ENCODE measurements at places on chromosomes 7 and 10.

DNA sequence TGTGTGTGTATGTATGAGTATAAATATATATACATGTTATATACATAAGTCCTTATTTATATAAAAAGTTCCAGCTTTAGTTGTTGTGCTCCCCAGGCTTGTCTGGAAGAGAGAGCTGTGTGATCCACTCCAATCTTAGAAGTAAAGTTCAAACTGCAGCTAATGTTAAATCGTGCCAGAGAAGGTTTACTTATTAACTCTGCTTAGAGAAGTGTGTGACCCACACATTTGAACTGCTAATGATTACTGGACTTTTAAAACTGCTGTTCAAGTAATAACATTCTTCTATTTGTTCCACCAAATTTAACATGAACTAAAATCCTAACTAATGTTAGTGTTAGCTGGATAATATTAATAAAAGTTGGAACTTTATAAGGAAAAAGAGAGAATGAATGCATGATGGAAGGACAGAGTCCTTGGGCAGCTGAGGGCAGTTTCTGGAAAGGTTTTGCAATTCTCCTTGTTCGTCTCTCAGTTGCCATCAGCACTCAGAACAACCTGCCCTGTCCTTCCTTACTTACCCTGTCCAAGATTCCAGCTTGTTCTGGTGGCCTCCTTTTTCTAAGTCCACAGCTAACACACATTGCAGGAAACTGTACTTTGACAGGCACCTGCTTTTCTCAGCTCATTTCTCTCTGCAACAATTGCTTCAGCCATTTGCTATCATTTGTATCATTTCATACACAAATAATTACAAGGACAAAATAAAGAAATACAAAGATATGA is 162.6 kb downstream of the FAM107B start:
- DNase-seq = no peak

GRCh38 chr7:105060923-105061322 is 46.9 kb downstream of the KMT2E start:
- DNase-seq = peak; percentile 12

- peak; percentile 8 for DNase-seq
Observed at GRCh38 chr10:96319754-96320474, 15.7 kb downstream of the DNTT start.

GRCh38 chr7:105775580-105775979 is 100.8 kb downstream of the ATXN7L1 start:
- DNase-seq = peak; percentile 39

- no peak for DNase-seq
Observed at GRCh38 chr10:48768926-48769325, 84.3 kb downstream of the WDFY4 start.

GRCh38 chr7:21912931-21913780 is 32.5 kb downstream of the CDCA7L start:
- DNase-seq = no peak

DNA sequence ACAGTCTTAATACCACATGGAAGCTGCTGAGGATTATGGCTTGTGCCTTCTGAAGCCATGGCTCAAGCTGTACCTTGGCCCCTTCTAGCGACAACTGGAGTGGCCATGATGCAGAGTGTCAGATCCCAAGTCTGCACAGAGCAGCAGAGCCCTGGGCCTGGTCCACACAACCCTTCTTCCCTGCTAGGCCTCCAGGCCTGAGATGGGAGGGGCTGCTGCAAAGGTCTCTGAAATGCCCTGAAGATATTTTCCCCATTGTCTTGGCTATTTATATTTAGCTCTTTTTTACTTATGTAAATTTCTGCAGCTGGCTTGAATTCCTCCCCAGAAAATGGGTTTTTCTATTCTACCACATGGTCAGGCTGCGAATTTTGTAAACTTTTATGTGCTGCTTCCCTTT is 804.6 kb upstream of the ZWINT start:
- no peak for DNase-seq

- DNase-seq = no peak
Observed at GRCh38 chr7:101113836-101114235, 13.1 kb upstream of the SERPINE1 start.

GRCh38 chr7:125481323-125481722 is 551.7 kb upstream of the POT1 start:
- DNase-seq = no peak

- no peak for DNase-seq
Observed at GRCh38 chr10:3574451-3574850, 210.6 kb downstream of the KLF6 start.

DNA sequence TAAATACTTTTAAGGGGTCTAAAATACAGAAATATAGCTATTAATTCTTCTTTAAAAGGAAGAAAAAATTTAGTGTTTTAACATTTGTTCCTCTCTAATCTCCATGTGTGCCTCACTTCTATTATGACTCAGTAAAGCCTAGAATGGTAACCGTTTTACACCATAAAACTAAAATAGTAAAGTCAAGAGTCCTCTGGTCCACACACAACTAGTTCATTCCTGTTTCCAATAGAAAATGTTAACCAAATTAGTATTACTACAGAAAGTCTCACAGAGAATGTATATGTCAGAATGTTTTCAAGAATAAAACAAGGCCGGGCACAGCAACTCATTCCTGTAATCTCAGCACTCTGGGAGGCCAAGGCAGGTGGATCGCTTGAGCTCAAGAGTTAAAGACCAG is 55.8 kb downstream of the CNOT4 start:
- no peak for DNase-seq

GRCh38 chr10:80206277-80206655 is 929 bp upstream of the ANXA11 start:
- DNase-seq = no peak

- DNase-seq = peak; percentile 64
Observed at GRCh38 chr7:151705636-151706276, 171.2 kb downstream of the PRKAG2 start.

- DNase-seq = no peak
Observed at GRCh38 chr7:30694774-30695721, 12.8 kb upstream of the CRHR2 start.

DNA sequence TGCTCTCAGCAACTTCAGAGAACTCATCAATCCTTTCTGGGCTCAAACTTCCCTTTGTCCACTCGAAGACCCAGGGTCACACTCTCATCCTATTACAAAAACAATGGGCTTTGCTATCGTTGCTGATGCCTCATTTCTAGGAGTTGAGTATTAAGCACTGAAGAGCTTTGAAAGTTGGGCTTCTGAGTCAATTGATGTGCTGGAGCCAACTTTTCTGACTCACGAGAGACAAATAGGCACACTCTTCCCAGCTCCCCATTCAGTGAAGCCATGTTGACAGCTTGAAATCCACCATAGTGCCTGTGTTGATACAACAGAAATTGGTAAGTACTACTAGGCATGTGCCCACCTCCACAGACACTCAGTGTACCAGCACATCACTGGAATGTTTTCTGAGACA is 97.5 kb upstream of the PRSS58 start:
- DNase-seq = peak; percentile 86

- DNase-seq = peak; percentile 81
Observed at GRCh38 chr10:102461187-102462054, 10.1 kb upstream of the C10orf95 start.

DNA sequence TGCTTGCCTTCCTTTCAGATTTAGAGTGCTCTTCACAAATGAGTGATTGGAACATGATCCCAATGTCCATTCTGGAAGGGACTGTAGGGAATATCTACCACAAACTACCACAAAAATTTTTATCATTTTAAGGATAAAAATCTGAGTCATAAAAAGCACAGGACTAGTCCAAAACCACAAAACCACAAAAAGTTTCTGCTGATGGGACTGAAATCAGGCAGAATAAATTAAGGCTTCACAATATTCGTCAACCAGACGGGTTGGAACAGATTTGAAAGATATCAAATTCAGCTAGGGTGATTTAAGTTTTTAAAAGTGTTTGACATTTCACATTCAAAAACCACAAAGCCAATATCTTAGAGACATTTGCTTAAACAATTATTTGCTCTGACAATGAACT is 100.1 kb upstream of the PTN start:
- DNase-seq = peak; percentile 66
